HT-29 (cell line): ENCODE measurements at places on chromosomes 11 and 22. TPM values are rescaled to one million over a fixed set of nuclear protein-coding genes. Genes with fewer than 3 reads are reported as not detected.

SPI1 gene
- not detected in 2 replicates for total RNA-seq

DRD2 gene
- total RNA-seq, result 1.1 and 1.2 TPM in 2 replicates

ABCC8 gene
- total RNA-seq, result 0.08 and 0.52 TPM in 2 replicates

UPK3A gene
- 4.7 and 6.0 TPM in 2 replicates for total RNA-seq

LINC01488 gene
- total RNA-seq, result not detected in 2 replicates

OR6T1 gene
- total RNA-seq, result not detected in 2 replicates

HOATZ gene
- not detected in 2 replicates for total RNA-seq

APOL6 gene
- 6.3 and 6.8 TPM in 2 replicates for total RNA-seq

OR5A1 gene
- total RNA-seq, result not detected in 2 replicates

WNT7B gene
- 17.4 and 31.4 TPM in 2 replicates for total RNA-seq

SUSD2 gene
- total RNA-seq, result 1.1 and 1.2 TPM in 2 replicates

ANO5 gene
- total RNA-seq, result not detected in 2 replicates
